ENCODE measurements at places on chromosomes 3 and 15.
A peak's percentile ranks its signal among the peaks of the same experiment; 100 is the strongest.

- peak; percentile 44 for DNase-seq
These were observed 62.7 kb upstream of the ZNF148 start for GRCh38 chr3:125437631-125438435.

- no peak for DNase-seq
These were observed 9.4 kb upstream of the SACM1L start for GRCh38 chr3:45679805-45680204.

GRCh38 chr3:7254251-7254650, 393.3 kb downstream of the GRM7 start:
- no peak for DNase-seq

DNA sequence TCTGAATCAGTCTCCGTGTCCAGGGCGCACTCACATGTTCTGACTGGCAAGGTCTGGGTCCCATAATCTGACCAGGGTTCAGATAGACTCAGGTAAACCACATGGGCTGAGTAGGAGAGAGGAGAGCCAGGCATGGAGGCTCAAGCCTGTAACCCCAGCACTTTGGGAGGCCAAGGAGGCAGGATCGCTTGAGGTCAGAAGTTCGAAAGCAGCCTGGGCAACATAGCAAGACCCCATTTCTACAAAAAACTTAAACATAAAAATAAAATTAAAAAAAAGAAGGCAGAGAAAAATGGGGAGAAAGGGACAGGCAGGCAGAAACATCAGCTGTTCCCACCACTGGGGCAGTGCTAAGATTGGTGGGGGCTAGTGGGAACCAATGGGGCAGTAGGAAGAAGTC, 5.4 kb downstream of the TMEM43 start:
- no peak for DNase-seq

- DNase-seq, result no peak
These were observed 173.1 kb upstream of the TBL1XR1 start for GRCh38 chr3:177370246-177370822.
